ENCODE measurements at places on chromosomes 4 and X.

DNA sequence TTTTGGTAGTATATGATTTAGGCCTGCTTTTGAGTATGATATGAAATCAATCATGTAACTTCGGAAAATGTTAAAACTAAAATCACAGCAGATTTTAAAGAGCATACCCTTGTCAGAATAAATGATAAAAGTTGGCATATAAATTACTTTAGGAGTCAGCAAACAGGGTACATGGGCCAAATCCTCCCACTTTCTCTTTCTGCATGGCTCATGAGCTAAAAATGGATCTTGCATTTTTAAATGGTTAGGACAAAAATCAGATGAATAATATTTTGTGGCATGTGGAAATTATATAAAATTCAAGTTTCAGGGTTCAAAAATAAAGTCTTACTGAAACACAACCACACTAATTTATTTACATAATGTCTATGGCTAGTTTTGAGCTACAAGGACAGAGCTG, 214.9 kb downstream of the GASK1B start:
- DNase-seq, result no peak

DNA sequence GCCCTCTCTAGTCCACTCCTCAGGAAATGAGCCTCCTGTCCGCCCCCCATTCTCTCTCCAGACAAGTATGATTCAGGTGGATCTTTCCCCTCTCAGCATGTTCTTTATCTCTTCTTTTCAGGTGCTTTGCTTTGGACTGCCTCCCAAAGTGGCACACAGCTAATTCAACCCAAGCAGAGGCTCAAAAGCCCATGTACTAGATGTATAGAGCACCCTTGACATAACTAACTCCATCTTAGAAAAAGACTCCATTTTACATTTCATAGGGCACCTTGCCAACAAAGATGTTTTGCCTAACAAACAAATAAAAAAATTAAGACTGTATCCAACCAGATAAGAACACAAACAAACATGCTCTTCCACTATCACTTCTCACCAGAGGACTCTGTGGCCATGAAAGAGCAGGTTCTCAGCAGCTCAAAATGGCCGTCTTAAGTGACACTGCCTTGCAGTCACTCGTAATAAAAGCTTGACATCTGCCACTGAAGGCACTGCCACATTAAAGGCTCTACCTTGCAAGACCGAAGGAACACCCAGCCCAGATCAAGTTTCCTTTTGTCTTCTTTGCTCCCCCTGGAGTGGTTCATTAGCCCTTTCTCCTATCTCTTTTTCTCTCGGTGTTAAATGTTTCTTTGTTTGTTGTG, 84.9 kb upstream of the TAB3 start:
- DNase-seq, result no peak

DNA sequence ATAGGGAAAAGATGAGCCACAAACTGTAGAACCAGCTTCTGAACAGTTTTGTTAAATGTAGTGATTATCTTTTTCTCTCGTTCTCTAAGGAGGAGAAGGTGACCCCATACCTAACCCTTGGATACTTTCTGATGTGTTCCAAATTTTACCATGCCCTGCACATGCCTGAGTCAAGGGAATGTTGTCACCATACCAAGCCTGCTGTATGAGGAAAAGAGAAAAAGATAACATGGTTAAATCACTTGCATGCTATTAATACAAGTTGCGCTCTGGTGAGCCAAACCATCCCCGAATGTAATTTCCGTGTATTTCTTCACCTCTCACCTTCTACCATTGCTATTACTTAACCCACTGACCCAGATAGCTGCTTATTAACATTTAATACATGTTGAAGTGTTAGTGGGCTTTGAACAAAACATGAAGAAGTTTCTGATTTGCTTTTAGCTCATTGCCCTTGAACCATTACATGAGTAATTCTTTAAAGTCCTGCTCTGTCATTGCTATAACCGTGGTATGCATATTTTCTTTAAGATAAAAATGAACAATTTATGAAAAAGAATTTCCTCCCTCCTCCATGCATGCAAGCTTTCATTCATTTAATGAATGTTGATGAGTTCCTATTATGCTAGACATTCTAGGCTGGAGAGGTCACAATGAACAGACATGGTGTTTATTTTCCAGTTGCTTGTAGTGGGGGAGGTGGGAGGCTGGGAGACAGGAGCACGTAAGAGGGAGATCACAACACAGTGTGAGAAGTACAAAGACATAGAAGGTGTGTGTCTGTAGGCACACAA, 13.6 kb upstream of the KIT start:
- no peak for DNase-seq

DNA sequence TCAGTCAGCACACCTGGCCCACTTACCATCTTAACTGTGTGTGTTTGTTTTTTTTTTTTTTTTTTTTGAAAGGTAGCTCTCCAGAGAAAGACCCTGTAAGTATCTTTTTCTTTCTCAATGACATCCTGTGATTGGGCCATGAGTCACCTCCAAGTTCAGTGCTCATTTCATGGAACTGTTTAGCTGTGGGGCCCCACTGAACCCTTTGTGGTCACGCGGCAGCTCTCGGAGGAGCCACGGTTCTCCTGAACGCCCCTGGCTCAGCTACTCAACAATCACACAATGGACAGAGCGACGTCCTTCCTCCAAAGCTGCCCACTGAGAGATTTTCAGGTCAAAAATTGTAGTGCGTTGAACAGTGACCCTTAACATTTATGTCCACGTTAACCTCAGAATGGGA, 14.2 kb upstream of the IL3RA start:
- no peak for DNase-seq

DNA sequence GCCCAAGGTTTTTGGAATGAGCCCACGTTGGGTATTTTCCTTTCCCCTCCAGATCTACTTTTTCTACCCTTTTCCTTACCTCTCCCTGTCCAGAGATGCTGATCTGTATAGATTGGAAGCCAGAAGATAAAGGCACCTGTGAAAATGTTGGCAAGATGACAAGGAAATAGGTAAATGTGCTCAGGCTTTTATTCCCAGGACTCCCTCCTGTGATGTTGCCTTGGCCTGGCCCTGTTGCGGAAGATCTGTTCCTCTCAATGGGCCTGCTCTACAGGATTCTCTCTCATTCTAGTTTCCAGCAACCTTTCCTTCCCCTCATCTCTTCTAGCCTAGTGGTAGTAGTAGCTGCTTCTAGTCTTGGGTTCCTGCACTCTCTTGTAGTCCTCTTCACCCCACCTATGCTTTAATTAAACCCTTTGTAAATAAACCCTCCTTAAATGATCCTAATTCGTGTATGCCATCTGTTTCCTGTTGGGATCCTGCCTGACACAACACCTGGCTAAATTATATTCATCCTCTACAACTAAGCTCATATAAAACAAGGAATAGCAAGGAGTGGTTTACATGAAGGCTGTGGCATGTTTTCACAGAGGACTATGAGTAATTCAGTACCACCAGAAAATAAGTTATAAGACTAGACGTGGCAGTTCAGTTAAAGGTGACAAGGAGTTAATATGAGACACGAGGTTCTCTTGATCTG, 95.7 kb upstream of the MAOA start:
- DNase-seq, result no peak

DNA sequence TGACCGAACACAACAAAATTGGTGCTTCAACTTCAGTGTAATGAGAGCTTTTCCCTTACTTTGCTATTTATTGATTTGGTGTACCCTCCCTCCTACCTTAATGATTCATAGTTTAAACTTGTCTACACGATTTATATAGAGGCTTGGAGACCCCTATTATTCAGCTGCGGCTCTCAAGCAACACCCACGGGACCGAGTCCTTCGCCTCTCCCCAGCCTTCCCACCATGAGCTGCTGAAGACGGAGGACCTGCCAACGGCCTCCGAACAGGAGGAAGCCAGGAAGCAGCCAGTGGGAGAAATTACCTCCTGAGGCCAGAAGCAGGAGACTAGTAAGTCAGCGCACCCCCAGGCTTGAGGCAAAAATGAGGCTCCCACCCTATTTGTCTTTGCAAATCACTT, 78.7 kb downstream of the DCTD start:
- DNase-seq, result no peak

DNA sequence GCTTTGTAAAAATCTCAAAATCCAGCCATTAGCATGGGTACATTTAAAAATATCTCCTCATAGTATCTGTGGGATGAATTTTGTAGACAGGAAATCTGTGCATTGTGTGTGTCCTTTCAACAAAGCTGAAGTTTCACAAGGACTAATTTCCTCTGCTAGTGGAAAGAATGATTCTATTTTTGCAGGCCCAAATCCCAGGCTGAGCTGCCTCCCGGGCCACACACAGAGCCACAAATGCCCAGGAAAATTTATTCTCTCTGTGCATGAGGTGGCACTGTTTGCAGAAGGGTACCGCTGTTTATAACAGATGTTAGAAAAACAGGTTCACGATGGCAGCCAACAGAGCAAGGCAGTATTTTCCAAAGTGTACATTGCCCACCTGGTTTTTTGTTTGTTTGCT, 11.0 kb upstream of the VCX3B start:
- DNase-seq, result no peak

- DNase-seq, result no peak
These were observed 958.1 kb upstream of the GRID2 start for GRCh38 chr4:91345632-91346031.

- DNase-seq, result peak; percentile 39
These were observed 162.4 kb upstream of the GPRIN3 start for GRCh38 chr4:89469930-89470375.

- DNase-seq, result no peak
These were observed 63.2 kb downstream of the TEX13C start for GRCh38 chrX:125382889-125383288.

DNA sequence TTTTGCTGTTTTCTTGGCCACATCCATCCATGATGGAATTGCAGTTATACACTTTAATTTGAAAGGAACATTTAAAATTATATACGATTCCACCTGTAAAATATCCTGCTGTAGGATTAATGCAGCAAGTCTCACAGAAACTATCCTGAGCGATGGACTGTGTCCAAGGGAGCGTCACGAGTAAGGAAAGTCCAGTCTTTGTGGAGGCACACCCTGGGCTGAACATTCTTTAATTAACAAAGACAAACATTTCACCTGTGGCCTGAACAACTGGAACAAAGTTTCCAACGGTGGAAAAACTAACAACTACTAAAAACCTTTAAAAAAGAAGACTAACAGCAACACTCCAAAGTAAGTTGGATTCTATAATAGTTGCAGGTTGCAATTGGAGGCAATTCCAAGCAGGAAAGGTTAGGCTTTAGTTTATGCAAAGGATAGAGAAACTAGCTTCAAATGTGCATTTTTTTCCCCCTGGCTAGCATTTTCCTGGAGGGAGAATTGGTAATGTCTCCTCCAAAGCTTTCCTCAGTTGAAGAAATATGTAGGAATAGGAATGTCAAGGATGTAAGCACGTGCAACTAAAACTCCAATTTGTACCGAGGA, 11.0 kb downstream of the EREG start:
- no peak for DNase-seq

DNA sequence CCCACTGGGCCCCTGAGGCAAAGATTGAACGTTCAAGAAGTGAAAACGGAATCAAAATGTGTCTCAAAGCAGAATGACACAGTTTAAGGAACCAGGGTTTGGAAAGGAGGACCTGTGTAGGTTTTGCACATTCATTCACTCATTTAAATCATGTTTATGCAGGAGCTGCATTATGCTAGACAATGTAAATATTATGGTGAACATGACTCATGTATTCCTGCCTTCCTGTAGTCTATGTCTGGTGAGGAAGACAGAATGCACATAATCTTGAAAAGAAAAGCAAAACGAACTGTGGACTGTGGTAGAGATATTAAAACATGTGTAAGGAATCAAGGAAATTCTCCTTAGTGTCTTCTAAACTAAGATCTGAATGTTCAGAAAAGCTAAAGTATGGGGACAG, 311.8 kb upstream of the SMIM31 start:
- no peak for DNase-seq

GRCh38 chr4:153228512-153229140, 24.4 kb downstream of the TRIM2 start:
- DNase-seq, result no peak

- peak; percentile 55 for DNase-seq
These were observed 36.6 kb upstream of the UGT2A1 start for GRCh38 chr4:69689599-69689998.

GRCh38 chr4:145565328-145565727, 53.9 kb upstream of the MMAA start:
- DNase-seq, result no peak

- no peak for DNase-seq
These were observed 6.0 kb downstream of the RBPJ start for GRCh38 chr4:26326791-26327190.

GRCh38 chrX:51395480-51395809, 62.8 kb downstream of the NUDT10 start:
- DNase-seq, result no peak

GRCh38 chr4:70818921-70819320, 20.8 kb downstream of the GRSF1 start:
- DNase-seq, result no peak

- no peak for DNase-seq
These were observed 40.1 kb downstream of the UGT2B15 start for GRCh38 chr4:68630371-68630770.

Data from CD4-positive, alpha-beta T cell treated with Interleukin-17A for 1 hour (primary cell).